Dorsolateral prefrontal cortex (tissue), 122 donors: ENCODE measurements at places on chromosomes 13 and 19.

- no peak for DNase-seq
Observed at GRCh38 chr19:13835791-13836723, 40.8 kb downstream of the ZSWIM4 start.

DNA sequence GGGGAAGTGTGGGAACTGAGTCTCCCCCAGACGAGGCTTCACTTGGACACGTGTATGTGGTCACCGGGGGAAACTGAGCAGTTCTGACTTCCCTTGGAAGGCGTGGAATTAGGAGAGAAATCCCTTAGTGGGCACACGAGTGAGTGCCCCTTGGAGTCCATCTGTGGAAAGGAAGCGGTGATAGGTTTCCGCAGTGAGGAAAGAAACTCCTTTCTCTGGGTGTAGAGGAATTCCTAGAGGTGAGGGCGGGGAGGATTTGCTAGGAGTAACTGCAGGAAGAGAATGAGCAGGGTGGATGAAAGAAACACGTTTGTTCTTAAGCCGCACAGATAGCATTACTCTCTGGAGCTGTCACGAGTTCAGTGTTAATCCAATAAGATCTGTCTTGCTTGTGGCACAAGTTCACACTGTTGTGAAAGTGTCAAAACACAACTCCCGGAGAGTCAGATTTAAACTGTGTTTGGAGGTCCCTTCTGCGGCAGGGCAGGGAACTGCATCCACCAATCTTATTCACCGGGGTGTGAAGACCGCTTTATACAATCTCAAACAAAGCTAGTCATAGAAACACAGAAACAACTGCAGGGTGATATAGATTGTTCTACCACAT, 1.2 kb downstream of the KL start:
- DNase-seq = no peak

- no peak for DNase-seq
Observed at GRCh38 chr13:27708325-27708724, 84.0 kb upstream of the GSX1 start.

- peak; percentile 40 for DNase-seq
Observed at GRCh38 chr13:111115061-111115964, at the start of gene ARHGEF7. Gene ARHGEF7 (plus strand): TSS chr13:111115310. CDS start chr13:111115527, 217 bp downstream.

GRCh38 chr13:42484386-42484785, 89.6 kb upstream of the TNFSF11 start:
- DNase-seq = no peak
